ENCODE measurements at places on chromosomes 6 and 20. TPM values are rescaled to one million over a fixed set of nuclear protein-coding genes. Genes with fewer than 3 reads are reported as not detected.
A peak's percentile ranks its signal among the peaks of the same experiment; 100 is the strongest.

- no peak for DNase-seq
Observed at GRCh38 chr6:96899019-96899418, 1.3 kb upstream of the NDUFAF4 start.

Gene MLN
- total RNA-seq = not detected

- DNase-seq = no peak
Observed at GRCh38 chr20:10842116-10842515, 168.3 kb upstream of the JAG1 start.

Gene TRIM15
- not detected for total RNA-seq

GRCh38 chr20:45611054-45611453 lies 18.5 kb upstream of the WFDC10A start:
- no peak for DNase-seq

GRCh38 chr6:98047164-98047563 lies 764.1 kb upstream of the MMS22L start:
- DNase-seq = no peak

- DNase-seq = no peak
Observed at GRCh38 chr6:37889051-37889450, 69.5 kb downstream of the ZFAND3 start.

GRCh38 chr6:46677314-46677654 lies 10.4 kb upstream of the TDRD6 start:
- no peak for DNase-seq

Gene NTSR1
- total RNA-seq = 0.09 TPM

DNA sequence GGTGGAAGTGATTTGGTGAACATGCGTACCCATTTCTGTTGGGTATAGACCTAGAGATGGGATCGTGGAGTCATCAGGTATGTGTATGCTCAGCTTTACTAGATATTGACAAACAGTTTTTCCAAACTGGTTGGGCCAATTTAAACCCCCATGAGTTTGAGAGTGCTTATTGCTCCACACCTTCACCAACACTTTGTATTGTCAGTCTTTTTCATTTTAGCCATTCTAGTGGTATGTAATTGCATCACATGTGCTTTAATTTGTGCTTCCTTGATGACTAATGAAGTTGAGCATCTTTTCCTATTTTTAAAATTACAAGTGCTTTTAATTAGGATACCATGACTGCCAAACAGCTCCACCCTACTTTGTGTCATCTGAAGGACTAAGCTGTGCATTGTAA lies 158.9 kb upstream of the AKIRIN2 start:
- DNase-seq = no peak

Gene MOG
- not detected for total RNA-seq

- no peak for DNase-seq
Observed at GRCh38 chr6:17367868-17368267, 25.5 kb upstream of the CAP2 start.

- DNase-seq = no peak
Observed at GRCh38 chr6:136102991-136103688, 147.0 kb downstream of the MTFR2 start.

- DNase-seq = no peak
Observed at GRCh38 chr20:37247547-37247946, 14.1 kb downstream of the GHRH start.

GRCh38 chr20:49612127-49612738 lies 44.3 kb upstream of the PTGIS start:
- DNase-seq = peak; percentile 84

GRCh38 chr20:62642051-62642665 lies at the start of gene SLCO4A1:
TSS of gene SLCO4A1 (plus strand) at chr20:62642503. CDS start at chr20:62656455, 13,952 bp downstream.
- DNase-seq = peak; percentile 79

Gene BANF2
- total RNA-seq = not detected

- DNase-seq = no peak
Observed at GRCh38 chr6:89475101-89475500, 42.1 kb downstream of the ANKRD6 start.

DNA sequence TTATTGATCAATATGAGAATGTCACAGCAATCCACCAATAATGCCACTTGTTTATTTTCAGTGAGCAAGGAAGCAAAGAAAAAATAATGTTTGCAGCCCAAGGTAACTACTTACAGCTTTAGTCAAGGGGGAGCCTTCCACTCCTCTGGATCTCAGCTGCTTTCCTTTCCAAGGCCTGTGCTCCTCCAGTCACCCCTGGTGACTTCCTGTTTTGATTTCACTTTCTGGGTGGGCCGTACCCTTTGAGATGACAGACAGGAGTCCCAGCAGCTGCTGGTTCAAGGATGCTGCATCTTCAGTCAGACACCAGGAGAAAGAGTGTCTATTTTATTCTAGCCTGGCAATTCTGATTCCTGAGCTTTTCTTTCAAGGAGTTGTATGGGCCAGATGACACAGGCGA lies 5.6 kb upstream of the VNN2 start:
- DNase-seq = no peak

Gene PFDN6
- 27.1 TPM for total RNA-seq

DNA sequence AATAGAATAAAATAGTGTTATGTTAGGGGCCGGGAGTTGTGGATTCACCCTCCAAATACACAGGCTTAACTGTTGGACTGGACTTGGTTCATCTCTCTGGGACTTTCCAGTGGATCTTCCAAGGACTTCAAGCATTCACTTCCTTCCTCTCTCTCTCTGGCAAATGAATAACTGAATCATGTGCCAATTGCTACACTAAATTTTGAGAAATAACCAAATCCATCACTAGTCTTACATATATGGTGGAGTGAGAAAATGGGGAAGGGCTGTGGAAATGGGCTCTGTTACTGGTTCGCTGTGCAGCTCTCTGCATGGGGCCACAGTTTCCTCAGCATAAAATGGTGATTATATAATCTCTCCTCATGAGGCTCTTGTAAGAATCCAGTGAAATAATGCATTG lies 6.8 kb upstream of the KIAA1755 start:
- no peak for DNase-seq

DNA sequence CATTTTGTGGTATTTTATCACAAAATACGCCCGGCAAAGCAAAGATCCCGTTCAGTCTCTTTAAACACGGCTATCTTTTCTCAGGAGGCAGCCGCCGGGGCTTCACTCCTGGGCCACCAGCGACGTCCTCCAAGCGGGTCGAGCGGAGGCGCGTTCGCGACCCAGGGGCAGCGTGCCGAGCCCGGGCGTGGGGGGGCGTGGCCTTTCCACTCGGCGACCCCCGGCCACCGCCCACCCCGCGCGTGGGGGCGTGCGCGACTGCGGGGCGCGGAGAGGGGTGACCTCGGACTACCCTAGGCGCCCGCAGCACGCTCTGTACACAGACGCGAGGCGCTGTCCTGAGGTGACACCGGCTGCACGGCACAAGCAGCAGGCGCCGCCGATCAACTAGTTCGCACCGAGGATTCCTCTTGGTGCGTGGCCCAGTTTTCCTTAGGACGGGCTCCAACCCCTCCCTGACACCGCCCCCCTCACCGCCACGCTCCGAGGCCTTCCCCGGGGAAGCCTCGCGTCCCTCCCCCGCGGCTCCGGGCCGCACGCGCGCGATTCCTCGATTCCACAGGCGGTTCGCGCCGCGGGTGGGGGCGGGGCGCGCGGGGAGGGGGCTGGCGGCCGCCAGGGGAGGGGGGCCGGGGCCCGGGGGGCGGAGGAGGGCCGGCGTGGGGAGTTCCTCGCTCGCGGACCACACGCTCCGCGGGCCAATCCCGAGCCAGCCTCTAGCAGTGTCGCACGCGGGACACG lies 1.1 kb upstream of the JARID2 start:
- DNase-seq = peak; percentile 90

DNA sequence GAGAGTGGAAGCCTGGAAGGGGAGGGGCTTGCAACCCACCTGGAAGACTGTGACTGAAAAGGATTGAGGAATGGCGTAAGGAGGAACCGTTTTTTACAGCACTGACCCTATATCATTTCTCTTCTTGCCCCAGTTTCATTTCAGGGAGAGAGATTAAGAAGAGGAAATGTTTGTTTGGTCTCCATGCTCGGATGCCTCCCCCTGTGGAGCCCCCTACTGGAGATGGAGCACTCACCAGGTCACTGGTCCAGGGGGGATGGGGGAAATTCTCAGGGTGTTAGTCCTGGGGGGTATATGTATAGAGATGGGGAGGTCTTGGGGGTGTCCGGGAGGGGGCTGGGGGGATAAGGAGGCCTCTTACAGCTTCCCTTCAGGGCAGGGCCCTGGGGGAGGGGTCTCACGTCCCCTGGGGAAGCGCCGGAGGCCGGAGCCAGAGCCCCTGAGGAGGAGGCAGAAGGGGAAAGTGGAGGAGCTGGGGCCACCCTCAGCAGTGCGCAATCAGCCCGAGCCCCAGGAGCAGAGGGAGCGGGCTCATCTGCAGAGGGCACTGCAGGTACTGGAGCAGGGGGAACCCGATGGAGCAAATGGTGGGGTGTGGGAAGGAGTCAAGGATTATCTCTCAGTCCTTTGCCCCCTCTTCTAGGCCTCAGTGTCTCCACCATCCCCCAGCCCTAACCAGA lies 3.2 kb downstream of the CUTA start:
- no peak for DNase-seq

DNA sequence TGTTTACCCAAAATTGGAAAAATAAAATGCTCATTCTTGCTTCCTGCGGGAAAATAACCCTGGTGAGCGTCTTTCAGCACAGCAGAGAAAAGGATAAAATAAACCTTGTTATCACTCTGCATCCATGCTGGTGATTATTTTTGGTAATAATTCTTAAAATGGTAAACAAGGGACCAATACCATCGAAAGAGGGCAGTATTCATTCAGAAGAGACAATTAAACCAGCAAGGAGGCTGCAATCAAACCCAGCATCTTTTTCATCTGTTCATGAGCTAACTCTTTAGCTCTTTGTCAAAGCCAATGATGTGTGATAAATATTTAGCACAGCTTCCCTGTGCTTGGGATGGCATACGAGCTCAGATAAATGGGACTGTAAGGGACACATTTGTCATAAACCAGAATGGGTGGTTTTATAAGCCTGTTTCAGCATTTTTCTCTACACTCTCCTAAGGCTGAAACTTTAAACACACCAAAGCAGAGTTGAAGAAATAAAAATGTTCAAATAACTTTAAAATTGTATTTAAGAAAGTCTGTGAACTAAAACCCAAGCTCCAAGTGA lies 34.4 kb downstream of the CDH26 start:
- no peak for DNase-seq

Gene LGSN
- total RNA-seq = not detected

- no peak for DNase-seq
Observed at GRCh38 chr6:87645080-87645479, 55.1 kb downstream of the ORC3 start.

DNA sequence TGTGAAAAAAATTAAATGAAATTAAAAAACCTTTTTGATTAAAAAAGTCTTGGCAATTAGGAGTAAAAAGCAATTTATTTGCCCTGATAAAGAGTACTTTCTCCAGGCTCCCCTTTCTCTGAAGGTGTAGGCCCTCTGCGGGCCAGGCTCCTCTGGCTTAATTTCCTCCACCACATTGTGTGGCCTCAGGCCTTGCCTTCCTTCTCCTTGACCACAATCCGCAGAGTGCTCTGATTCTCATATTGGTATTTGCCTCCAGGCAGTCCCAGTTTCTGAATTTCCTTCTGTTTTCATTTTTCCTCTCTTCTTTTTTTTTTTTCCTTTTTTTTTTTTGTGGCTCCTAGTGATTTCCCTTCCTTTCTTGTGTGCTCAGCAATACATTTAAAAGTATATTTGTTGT lies 96.4 kb downstream of the AIG1 start:
- DNase-seq = no peak

DNA sequence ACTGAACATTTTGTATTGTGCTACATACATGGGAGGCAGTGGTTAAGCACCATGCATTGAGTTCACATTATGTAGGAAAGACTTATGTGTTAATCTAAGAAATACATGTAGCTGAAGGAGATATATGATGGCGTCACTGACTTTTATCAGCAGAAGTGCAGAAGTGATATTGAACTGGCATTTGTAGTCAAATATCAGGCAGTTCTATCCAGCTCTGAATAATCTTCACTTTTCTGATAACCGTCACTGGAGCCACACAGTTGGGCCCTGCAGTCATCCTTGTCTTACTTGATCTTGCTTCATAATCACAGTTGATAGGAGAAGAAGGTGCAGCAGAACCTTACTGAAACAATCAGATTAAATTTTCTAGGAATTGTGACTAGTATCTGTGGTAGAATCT lies 26.4 kb downstream of the CRISP1 start:
- DNase-seq = no peak

All from sciatic nerve (tissue), 2 donors.